Hindlimb muscle (tissue), 1 donor: ENCODE measurements at places on chromosomes 4 and X. TPM values are rescaled to one million over a fixed set of nuclear protein-coding genes. Genes with fewer than 3 reads are reported as not detected.

PHOX2B gene
- polyA plus RNA-seq: not detected

GAB1 gene
- polyA plus RNA-seq: 31.5 TPM

TACC3 gene
- 27.9 TPM for polyA plus RNA-seq

NPY2R gene
- polyA plus RNA-seq: not detected

GPM6B gene
- polyA plus RNA-seq: 18.1 TPM

PAGE2B gene
- polyA plus RNA-seq: not detected

GPR173 gene
- 8.8 TPM for polyA plus RNA-seq

CC2D2A gene
- polyA plus RNA-seq: 13.0 TPM

WAS gene
- 4.2 TPM for polyA plus RNA-seq

UGT2A1 gene
- not detected for polyA plus RNA-seq

DCAF12L1 gene
- polyA plus RNA-seq: 1.3 TPM

RTL5 gene
- polyA plus RNA-seq: 10.3 TPM

OCIAD1 gene
- 211 TPM for polyA plus RNA-seq

TKTL1 gene
- 0.67 TPM for polyA plus RNA-seq

STPG2 gene
- polyA plus RNA-seq: not detected

TRAM1L1 gene
- polyA plus RNA-seq: 3.5 TPM
